KBM-7 (cell line): ENCODE measurements at places on chromosomes 13 and 19.

DNA sequence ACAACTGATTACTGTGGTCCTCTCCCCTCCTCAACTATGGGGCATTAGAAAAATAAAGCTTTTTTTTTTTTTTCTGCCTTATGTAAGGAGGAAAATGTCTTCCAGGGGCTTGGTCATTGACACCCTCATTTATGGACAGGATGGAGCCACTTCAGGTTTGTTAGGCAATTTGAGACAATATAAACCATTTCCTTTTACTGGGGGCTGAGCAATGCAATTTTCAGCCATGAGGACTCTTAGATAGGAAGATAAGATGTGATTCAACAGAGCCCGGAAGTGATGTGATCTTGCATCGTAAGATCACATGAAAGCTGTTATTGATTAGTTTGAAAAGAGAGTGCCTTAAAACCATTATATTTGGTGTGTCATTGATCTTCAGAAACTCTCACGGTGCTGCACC, 210.8 kb downstream of the OXGR1 start:
- DNase-seq, result no peak

DNA sequence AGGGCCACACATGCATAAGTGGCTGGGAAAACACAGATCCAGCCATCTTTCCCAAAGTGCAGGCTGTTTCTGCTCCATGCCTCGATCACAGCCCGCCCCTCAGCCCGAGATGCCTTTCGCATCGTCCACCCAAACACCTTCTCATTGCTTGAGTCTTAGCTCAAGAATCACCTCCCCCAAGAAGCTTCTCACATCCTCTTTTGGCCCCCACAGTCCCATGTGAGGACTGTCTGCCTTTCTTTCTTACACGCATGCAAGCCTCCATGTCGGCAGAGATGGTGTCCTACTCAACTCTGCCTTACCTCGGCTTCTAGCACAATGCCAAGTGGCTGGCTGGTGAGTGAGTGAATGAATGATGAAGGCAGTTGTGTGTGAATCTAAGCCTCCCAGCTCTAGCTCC, 18.1 kb upstream of the GSX1 start:
- DNase-seq, result no peak

DNA sequence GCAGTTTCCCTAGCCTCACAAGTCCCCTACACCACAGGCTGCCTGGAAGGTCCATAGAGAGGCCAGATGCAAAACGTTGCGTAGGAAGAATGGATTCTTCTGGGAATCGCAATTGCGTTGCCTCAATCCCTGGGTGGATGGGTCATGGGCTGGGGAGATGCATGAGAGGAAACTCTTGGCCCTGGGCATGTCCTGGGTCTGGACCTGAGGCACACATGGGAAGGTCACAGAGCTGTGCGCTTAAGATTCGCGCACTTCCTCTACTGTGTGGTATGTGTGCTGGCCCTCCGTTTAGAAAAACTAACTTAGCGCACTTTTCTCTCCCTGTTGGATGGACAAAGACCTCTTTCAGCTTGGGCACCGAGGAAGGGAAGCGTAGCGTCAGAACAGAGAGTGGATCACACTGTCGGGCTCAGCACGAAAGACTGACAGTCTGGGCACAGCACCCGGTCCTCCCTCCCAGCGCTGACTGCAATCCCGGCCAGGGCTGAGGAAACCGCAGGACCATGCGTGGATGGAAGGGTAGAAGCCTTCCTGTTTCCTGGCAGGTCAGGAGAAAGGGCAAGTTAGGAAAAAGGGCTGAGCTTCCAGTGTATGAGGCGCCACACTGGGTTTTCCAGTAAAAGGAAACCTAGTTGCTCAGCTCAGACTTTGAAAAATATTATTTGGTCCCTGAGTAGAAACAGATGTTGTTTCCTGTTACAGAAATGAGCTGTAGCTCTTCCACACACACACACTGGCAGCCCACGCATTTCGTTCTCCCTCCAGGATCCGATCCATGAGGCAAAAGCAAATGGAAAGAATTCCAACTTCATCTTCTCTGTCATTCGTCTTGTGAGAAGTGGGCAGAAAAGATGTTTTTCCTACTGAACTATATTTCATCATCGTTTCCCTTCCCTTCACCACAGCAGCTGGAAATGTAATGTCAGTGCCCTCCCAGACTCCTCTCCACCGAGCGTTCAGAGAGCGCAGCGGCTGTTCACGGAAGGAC, 86.0 kb downstream of the ING1 start:
- DNase-seq, result no peak

DNA sequence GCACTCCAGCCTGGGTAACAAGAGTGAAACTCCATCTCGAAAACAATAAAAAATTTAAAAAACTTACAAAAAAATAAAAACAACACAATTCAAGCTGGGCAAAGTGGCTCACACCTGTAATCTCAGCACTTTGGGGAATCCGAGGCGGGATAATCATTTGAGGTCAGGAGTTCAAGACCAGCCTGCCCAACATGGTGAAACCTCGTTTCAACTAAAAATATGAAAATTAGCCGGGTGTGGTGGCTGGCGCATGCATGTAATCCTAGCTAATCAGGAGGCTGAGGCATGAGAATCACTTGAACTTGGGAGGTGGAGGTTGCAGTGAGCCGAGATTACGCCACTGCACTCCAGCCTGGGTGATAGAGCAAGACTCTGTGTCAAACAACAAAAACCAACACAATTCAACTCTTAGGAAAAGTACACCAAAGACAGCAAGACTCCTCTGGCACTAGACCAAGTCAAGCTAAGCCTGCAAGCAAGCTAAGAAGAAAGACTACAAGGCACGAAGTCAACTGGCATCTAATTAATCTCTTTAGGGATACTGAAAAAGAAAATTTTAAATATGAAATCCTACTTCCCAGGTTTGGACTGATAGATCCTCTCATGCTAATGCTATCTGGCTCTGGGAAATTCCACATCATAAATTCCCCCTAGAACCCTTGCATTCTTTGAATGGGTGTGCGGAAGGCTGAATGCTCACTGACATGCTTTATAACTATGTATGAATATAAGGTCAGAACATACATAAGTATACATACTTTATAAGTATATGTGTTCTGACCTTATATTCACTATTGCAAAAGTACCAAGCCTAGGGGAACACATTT, 7.9 kb downstream of the PBX4 start:
- DNase-seq, result no peak

GRCh38 chr19:58557221-58558065, 968 bp downstream of the UBE2M start:
- DNase-seq, result no peak

- no peak for DNase-seq
Observed at GRCh38 chr13:91889641-91890040, 491.2 kb downstream of the GPC5 start.

GRCh38 chr19:45473367-45473681, 5.5 kb downstream of the FOSB start:
- DNase-seq, result no peak

DNA sequence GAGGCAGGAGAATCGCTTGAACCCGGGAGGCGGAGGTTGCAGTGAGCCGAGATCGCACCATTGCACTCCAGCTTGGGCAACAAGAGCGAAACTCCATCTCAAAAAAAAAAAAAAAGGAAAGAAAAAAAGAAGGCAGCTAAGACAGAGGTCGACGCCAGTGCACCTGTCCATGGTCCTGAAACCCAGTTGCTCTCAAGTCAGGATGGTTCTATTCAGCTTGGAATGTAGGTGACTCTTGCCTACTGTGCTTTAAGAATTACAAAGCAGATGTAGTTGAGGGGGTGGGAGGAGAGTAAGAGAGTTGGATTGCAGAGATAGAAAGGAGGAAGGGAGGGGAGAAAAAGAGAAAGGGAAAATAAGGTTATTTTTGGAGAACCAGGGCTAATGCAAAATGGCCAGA, 18.7 kb downstream of the CACNG7 start:
- peak; percentile 40 for DNase-seq

DNA sequence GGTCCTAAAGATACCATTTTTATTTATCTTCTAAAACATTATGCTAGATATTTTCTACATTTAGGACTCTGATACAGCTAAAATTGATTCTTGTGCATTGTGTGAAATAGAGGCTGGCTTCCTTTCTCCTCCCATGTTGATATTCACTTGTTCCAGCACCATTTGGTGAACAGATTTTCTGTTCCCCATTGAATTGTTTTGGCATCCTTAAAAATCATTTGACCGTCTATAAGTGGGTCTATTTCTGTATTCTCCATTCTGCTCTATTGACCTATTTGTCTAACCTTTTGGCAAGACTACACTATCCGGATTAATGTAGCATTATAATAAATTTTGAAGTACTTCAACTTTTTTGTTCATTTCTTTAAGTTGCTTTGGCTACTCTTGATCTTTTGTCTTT, 2689.2 kb downstream of the PCDH9 start:
- no peak for DNase-seq

GRCh38 chr19:49904136-49904535, 7.4 kb upstream of the IL4I1 start:
- DNase-seq, result no peak

DNA sequence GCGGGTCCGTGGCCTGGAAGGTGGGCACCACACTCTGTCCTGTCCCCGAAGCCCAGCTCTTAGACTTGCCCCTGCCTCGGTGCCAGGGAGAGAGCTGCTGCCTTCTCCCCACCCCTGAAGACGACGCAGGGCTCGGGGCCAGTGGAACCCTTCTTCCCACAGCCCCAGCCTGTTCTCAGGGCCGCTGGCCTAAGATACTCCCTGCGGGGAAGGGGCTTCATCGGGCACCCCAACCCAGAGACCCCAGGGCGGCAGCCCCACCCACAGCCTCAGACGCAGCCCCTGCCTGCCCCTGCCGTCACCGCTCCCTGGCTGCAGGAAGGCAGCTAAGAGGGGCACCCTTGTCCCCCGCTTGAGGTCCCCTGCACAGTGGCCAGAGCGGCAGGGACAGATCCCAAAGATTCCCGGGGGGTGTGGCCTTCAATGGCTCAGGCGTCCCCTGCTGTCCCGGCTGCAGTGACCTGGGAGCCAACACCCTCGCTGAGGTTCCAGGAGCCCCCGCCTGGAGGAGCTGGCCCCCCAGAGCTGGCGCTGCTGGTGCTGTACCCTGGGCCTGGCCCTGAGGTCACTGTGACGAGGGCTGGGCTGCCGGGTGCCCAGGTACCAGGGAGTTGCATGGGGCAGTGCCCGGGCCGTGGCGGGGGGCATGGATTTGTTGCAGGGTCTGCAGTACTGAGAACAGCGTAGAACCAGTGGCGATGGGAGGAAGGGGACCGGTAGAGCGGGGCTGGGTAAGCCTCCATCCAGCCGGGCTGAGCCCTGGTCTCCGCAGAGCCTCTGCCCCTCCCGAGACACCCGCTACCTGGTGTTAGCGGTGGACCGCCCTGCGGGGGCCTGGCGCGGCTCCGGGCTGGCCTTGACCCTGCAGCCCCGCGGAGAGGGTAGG, 1.0 kb downstream of the AMH start:
- no peak for DNase-seq

GRCh38 chr13:99307648-99308339, 595 bp upstream of the GPR183 start:
- DNase-seq, result peak; percentile 15

GRCh38 chr13:38309397-38309796, 40.3 kb upstream of the UFM1 start:
- no peak for DNase-seq

DNA sequence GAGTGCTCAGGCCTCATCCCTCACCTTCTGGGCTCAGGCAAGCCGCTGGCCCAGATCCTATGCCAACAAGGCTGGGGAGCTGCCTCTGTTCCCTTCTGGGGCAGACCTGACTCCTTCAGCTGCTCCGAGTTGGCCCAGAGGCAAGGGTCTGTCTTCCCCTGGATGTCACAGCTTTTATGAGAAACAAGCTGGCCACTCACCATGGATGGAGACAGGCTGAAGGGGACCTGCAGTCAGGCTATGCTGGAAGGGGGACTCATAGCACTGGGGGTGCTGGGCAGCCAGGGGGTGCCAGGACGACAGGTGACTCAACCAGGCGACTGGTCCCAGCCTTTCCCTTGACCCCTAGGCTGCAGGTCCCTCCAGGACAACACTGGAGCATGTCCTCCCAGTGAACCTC, 52.4 kb upstream of the C1QTNF9B start:
- DNase-seq, result no peak

DNA sequence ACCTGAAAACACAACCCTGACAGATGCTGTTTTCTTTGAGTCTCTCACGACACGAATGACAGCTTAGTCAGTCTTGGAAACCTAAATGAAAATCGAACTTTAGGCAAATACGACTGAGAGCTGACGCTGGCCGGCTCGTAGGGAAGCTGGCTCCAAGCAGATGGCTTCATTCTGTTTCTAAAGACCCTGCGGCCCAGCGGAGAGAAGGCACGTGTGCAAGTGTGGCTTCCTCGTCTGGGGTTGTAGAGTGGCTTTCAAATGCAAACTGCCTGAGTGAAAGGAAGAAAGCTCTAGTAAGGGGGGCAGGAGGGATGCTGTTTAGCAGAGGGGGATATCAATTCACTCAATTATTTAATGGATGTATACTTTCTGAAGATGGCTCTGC, 26.1 kb upstream of the TIMM44 start:
- DNase-seq, result no peak

- DNase-seq, result no peak
Observed at GRCh38 chr13:32391101-32391619, 36.8 kb downstream of the N4BP2L1 start.

- DNase-seq, result no peak
Observed at GRCh38 chr13:91879360-91879759, 480.9 kb downstream of the GPC5 start.

DNA sequence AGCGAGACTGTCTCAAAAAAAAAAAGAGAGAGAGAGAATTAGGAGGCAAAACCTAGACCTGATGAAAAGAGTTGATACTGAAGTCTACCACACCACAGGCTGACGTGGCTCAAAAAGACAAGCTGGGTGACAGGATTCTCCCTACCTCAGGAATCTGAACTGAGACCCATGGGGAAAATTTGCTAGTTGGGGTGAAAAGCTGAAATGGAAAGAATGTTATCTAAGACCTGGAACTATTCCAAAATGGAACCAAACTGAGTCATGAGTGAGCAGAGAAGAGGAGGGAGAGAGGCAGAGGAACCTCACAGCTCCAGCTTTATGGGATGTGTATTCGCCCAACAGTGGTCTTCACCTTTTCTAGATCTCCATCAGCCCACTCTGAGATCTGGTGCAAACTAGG, 11.7 kb downstream of the SMG9 start:
- no peak for DNase-seq

DNA sequence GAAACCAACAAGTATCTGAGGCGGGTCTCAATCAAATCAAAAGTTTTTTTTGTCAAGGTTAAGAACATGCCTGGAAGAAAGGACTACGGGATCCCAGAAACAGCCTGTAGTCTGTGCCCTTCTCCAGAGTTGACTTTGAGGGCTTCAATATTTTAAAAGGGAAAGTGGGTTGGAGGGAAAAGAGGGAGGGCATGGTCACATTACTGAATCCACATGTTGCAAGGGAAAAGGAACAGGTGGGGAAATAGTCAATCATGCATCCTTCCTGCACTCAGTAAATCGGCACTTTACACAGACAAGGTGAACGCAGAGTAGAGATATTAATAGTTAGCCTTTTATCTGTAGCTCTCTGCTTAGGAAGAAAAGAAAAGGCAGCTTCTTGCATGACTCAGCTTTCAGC, 808.5 kb downstream of the UQCRFS1 start:
- DNase-seq, result no peak

DNA sequence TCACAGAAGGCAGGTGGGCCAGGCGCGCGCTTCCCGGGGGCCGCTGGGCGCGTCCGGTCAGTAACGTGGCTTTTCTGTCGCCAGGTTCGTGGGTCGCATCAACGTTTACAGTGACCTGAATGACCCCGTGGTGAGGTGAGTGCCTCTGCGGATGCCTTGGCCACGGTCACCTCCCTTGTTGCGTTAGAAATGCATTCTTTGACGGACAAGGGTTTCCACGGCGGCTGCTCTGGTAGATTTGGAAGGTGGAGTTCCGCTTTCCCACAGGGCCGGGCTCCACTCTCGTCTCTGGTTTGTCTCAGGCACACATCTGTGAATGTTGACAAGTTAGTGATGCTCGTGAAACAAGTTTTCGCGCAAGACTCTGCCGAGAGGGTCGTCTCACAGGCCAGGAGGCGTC, 130.0 kb downstream of the ATP11A start:
- DNase-seq, result no peak

GRCh38 chr13:40540328-40541044, 126.0 kb downstream of the FOXO1 start:
- DNase-seq, result no peak
